ENCODE measurements at places on chromosomes 4 and X.

GRCh38 chr4:47531241-47531953, 46.3 kb downstream of the ATP10D start:
- no peak for DNase-seq

GRCh38 chr4:168259096-168259495, 59.5 kb downstream of the DDX60 start:
- no peak for DNase-seq

DNA sequence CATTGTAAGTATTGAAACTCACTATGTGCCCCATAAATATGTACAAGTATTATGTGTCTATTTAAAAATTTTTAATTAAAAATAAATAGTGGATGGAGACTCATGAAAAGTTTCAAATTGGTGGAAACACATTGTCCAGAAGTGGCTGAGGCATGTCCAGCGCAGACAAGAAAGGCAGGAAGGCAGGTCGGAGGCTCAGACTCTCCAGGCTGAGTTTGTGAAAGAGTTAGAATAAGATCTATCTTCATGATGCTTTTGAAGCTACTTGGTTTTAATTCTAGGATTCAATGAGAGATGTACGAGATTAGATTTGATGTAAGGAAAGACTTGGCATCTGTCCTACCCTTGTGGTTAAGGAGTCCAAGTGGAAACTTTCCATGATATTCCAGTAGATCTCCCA, 19.8 kb downstream of the PNMA6F start:
- no peak for DNase-seq

- DNase-seq, result no peak
Observed at GRCh38 chr4:185849664-185850550, 37.9 kb upstream of the SORBS2 start.

Data from OCI-LY7 (cell line).